ENCODE measurements at places on chromosomes 3 and 15. TPM values are rescaled to one million over a fixed set of nuclear protein-coding genes. Genes with fewer than 3 reads are reported as not detected.

The CPN2 gene
- total RNA-seq: not detected

The GCNT3 gene
- total RNA-seq: not detected

The AADACL2 gene
- total RNA-seq: not detected

The HTR3E gene
- total RNA-seq: not detected

The CCR2 gene
- total RNA-seq: 2.8 TPM

The GATM gene
- total RNA-seq: 31.9 TPM

The PATL2 gene
- total RNA-seq: 2.2 TPM

The HCLS1 gene
- 54.1 TPM for total RNA-seq

The ADAMTS17 gene
- total RNA-seq: 1.8 TPM

- no peaks in the 10 kb centered on the region for H3K27me3 ChIP-seq
- H3K4me1 ChIP-seq: peaks cover 6% of the 10 kb centered on the region
- no peak overlapping the region for H3K4me3 ChIP-seq
- no peaks in the 10 kb centered on the region for H3K36me3 ChIP-seq
Observed at GRCh38 chr3:58102390-58102750, 94.1 kb downstream of the FLNB start.

GRCh38 chr3:113167825-113168801 lies 43.2 kb upstream of the BOC start:
- H3K4me1 ChIP-seq: peaks cover 6% of the 10 kb centered on the region
- no peak overlapping the region for H3K4me3 ChIP-seq
- H3K36me3 ChIP-seq: no peaks in the 10 kb centered on the region
- H3K27me3 ChIP-seq: no peaks in the 10 kb centered on the region
- H3K27ac ChIP-seq: no peak overlapping the region
- no peak for DNase-seq

DNA sequence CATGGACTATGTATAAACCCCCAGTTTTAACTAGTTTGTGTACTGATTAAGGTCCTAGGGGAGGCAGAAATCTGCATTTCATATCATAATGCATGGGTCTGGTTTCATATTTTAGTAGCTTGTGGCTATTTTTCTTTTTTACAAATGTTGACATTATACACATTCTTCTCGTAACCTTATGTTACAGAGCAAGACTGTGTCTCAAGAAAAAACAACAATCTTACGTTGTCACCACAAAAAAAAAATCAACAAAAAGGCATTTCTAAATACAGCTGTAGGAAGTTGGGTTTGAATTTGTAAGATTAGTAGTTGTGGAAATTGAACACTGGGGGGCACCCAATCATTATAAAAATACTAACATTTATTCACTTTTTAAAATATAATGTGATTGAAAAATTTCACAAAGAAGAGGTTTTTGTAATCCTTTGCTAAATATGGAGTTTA lies 17.9 kb downstream of the SERP1 start:
- H3K4me3 ChIP-seq: no peak overlapping the region
- H3K27me3 ChIP-seq: no peaks in the 10 kb centered on the region
- H3K27ac ChIP-seq: no peak overlapping the region
- H3K4me1 ChIP-seq: no peaks in the 10 kb centered on the region

DNA sequence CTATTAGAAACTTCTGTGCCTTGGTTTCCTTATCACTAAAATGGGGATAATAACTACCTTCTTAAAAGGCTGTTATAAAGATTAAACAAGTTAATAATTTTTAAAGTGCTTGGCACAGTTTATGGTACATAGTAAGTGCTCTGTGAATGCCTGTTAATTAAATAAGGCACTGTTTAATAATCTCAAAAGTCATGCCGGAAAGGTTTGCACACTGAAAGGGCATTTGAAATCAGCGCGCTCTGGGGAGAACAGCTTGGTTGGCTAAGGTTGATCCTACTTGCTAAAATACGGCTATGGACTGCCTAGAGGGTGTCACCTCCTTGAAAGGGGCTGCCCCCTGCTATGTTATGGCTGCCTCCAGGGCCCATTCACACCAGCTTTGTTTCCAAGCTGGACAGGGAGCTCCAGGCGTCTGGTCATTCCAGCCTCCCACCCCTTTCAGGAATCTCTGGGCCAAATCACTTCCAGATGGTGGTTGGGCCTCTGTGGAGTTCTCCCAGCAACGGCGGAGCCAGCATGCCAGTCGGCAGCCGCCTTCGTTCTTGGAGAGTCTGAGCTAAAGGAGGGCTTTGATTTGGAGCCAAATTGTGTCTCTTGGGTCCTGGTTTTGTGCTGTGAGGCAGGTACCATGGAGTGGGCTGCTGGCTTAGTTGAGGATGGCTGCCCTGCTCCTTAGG lies 5.9 kb downstream of the FLNB start:
- no peaks in the 10 kb centered on the region for H3K36me3 ChIP-seq
- peak overlapping the region; percentile 90 for H3K27ac ChIP-seq
- no peaks in the 10 kb centered on the region for H3K27me3 ChIP-seq
- H3K4me1 ChIP-seq: peaks cover 1% of the 10 kb centered on the region
- DNase-seq: peak; percentile 86
- H3K4me3 ChIP-seq: no peak overlapping the region

GRCh38 chr3:67619991-67620390 lies 34.4 kb downstream of the SUCLG2 start:
- no peaks in the 10 kb centered on the region for H3K27me3 ChIP-seq
- DNase-seq: no peak
- H3K4me3 ChIP-seq: no peak overlapping the region
- H3K36me3 ChIP-seq: peaks cover 2% of the 10 kb centered on the region
- H3K27ac ChIP-seq: no peak overlapping the region
- H3K4me1 ChIP-seq: peaks cover 2% of the 10 kb centered on the region

- H3K4me3 ChIP-seq: no peak overlapping the region
- DNase-seq: no peak
- H3K27me3 ChIP-seq: no peaks in the 10 kb centered on the region
Observed at GRCh38 chr3:39469945-39470344, 2.5 kb downstream of the MOBP start.

DNA sequence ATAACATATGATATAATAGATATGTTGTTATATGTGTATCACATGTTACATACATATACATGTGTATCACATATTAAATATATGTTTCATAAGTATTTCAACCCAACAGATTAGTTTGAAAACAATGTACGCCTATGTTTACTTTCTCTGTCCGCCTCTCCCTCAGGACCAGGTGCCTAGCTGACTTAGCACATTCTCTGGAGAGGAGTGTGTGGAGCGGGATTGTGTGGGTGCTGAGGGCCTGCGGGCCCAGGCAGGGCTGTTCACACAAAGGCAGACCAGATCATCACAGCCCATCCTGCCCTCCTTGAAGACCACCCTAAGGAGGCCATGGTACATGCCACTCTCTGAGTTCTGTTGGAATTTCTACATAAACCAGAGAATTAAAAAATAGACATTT lies 81.0 kb downstream of the PLXNA1 start:
- no peak for DNase-seq
- no peaks in the 10 kb centered on the region for H3K4me1 ChIP-seq

- H3K4me1 ChIP-seq: no peaks in the 10 kb centered on the region
- no peaks in the 10 kb centered on the region for H3K36me3 ChIP-seq
- no peak for DNase-seq
- no peaks in the 10 kb centered on the region for H3K27me3 ChIP-seq
- H3K27ac ChIP-seq: no peak overlapping the region
Observed at GRCh38 chr15:60442763-60443162, 36.2 kb downstream of the ICE2 start.

DNA sequence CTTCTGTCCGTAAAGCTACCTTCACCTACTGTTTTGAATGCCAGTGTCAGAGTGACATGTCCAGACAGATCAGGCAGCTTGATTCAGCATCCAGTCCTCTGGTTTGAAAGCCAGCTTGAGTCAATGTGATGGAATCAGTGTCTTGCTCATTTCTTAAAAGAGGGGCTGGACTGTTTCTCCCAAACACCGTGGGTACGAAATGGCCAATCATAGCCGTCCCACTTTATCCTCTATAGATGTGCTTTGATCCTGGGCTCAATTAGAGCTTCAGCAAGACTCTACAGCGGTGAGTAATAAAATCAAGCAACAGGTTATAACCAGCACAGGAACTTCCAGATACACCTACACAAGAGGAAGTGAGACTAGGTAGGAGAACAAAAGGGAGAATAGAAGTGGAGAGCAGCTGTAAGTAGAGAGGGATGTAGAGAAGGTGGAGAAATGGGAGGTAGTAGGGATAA lies 17.0 kb upstream of the OR5K1 start:
- DNase-seq: no peak
- no peaks in the 10 kb centered on the region for H3K4me1 ChIP-seq
- no peaks in the 10 kb centered on the region for H3K36me3 ChIP-seq
- H3K27ac ChIP-seq: no peak overlapping the region

DNA sequence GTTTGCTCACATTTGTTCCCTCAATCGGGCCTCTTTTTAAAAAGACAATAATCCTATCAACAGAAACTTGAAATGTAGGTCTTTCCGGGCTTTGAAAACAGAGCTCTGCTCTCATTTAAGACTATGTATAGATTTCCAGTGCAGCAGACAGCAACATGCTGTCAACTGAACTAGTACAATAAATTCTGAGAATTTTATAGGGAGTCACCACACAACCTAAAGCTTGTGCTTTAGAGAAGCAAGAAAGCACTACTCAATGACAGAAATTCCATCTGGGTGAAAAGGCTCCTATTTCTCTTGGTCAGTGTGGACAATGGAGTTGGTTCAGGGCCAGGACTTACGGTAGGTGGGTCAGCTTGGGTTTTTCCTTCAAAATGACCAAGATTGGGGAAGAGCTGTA lies 583.5 kb downstream of the ROBO1 start:
- no peaks in the 10 kb centered on the region for H3K36me3 ChIP-seq
- H3K4me1 ChIP-seq: no peaks in the 10 kb centered on the region
- no peak overlapping the region for H3K27ac ChIP-seq
- H3K27me3 ChIP-seq: no peaks in the 10 kb centered on the region

GRCh38 chr3:188701485-188701969 lies 470.2 kb upstream of the TPRG1 start:
- peaks cover 8% of the 10 kb centered on the region for H3K4me1 ChIP-seq
- DNase-seq: no peak
- no peaks in the 10 kb centered on the region for H3K36me3 ChIP-seq
- no peak overlapping the region for H3K27ac ChIP-seq

DNA sequence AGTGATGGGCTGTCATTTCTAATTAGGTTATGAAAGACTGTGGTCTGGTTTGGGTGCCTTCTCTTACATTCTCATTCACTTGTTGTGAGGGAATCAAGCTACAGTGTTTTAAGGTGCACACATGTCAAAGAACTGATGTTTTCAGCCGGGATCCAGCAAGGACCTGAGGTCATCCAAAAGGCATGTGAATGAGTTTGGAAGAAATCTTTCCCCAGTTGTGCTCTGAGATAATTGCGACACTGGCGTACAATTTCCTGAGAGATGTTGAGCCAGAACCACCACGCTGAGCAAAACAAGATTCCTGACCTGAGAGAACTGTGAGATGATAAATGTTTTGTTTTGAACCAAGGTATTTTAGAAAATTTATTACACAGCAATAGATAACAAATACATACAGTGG lies 295.3 kb upstream of the SLITRK3 start:
- DNase-seq: no peak
- no peaks in the 10 kb centered on the region for H3K4me1 ChIP-seq
- no peak overlapping the region for H3K4me3 ChIP-seq
- H3K27ac ChIP-seq: no peak overlapping the region

DNA sequence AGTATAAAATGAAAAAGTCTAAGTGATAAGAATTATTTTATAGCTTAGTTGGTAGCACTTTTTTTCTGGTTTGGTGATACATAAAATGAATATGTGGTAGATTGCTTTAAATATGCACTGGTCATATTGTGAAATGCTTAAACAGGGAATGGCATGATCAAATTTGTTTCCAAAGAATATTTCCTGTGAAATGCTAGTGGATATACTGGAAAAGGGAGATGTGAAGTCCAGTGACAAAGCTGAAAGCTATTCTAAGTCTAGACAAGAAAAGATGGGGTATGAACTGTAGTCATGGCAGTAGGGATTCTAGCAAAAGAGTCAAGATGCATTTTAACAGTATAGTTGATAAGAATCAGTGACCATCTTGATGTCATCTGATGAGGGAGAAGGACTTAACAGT lies 98.9 kb upstream of the MME start:
- H3K27ac ChIP-seq: no peak overlapping the region
- H3K27me3 ChIP-seq: no peaks in the 10 kb centered on the region
- H3K36me3 ChIP-seq: no peaks in the 10 kb centered on the region

- no peaks in the 10 kb centered on the region for H3K27me3 ChIP-seq
- no peaks in the 10 kb centered on the region for H3K4me1 ChIP-seq
- H3K27ac ChIP-seq: no peak overlapping the region
- H3K36me3 ChIP-seq: no peaks in the 10 kb centered on the region
- H3K4me3 ChIP-seq: no peak overlapping the region
- DNase-seq: no peak
Observed at GRCh38 chr3:152524198-152525140, 255.7 kb downstream of the MBNL1 start.

- no peak overlapping the region for H3K4me3 ChIP-seq
- H3K27ac ChIP-seq: no peak overlapping the region
- no peaks in the 10 kb centered on the region for H3K27me3 ChIP-seq
- DNase-seq: no peak
- H3K4me1 ChIP-seq: no peaks in the 10 kb centered on the region
Observed at GRCh38 chr15:47872869-47873432, 155.6 kb downstream of the SEMA6D start.

- no peak overlapping the region for H3K27ac ChIP-seq
- H3K4me3 ChIP-seq: no peak overlapping the region
- H3K4me1 ChIP-seq: no peaks in the 10 kb centered on the region
- no peaks in the 10 kb centered on the region for H3K27me3 ChIP-seq
- no peaks in the 10 kb centered on the region for H3K36me3 ChIP-seq
- no peak for DNase-seq
Observed at GRCh38 chr3:193822492-193823212, 229.6 kb downstream of the OPA1 start.

GRCh38 chr3:53142986-53143385 lies 12.8 kb upstream of the RFT1 start:
- no peak for DNase-seq
- H3K36me3 ChIP-seq: no peaks in the 10 kb centered on the region
- H3K27me3 ChIP-seq: no peaks in the 10 kb centered on the region

DNA sequence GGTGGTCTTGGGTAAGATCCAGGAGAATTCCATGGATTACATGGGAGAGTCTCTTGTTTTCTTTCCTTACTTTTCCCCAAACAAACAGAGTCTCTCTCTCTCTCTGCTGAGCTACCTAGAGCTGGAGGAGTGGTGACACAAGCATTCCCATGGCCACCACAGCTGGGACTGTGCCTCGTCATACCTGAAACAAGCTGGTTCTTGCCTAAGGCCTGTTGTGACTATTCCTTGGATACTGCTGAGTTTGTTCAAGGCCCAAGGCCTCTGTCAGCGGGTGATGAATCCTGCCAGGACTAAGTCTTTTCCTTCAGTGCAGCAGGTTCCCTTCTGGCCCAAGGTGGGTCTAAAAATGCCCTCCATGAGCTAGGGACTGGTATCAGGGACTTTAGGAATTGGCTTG lies 378.1 kb upstream of the ZNF385D start:
- H3K36me3 ChIP-seq: no peaks in the 10 kb centered on the region
- no peak overlapping the region for H3K4me3 ChIP-seq
- no peaks in the 10 kb centered on the region for H3K4me1 ChIP-seq
- no peak overlapping the region for H3K27ac ChIP-seq
- no peak for DNase-seq
- H3K27me3 ChIP-seq: no peaks in the 10 kb centered on the region

GRCh38 chr3:114108137-114108536 lies 51.6 kb downstream of the QTRT2 start:
- no peak overlapping the region for H3K4me3 ChIP-seq
- H3K36me3 ChIP-seq: no peaks in the 10 kb centered on the region
- no peaks in the 10 kb centered on the region for H3K27me3 ChIP-seq
- no peak overlapping the region for H3K27ac ChIP-seq
- no peak for DNase-seq

- H3K36me3 ChIP-seq: no peaks in the 10 kb centered on the region
- no peak overlapping the region for H3K4me3 ChIP-seq
- H3K4me1 ChIP-seq: no peaks in the 10 kb centered on the region
- H3K27me3 ChIP-seq: no peaks in the 10 kb centered on the region
Observed at GRCh38 chr3:17840651-17841050, 98.2 kb upstream of the TBC1D5 start.

- H3K36me3 ChIP-seq: peaks cover 1% of the 10 kb centered on the region
- DNase-seq: peak; percentile 78
- H3K4me3 ChIP-seq: peak overlapping the region; percentile 78
- H3K27ac ChIP-seq: no peak overlapping the region
- no peaks in the 10 kb centered on the region for H3K27me3 ChIP-seq
Observed at GRCh38 chr15:101652786-101653430, 727 bp upstream of the TM2D3 start.
